Nephron progenitor cell (in vitro differentiated cells): ENCODE measurements at places on chromosomes 3 and 15.

GRCh38 chr3:13235079-13235478 is 161.8 kb upstream of the IQSEC1 start:
- no peaks in the 10 kb centered on the region for H3K36me3 ChIP-seq
- H3K27ac ChIP-seq: no peak overlapping the region
- DNase-seq: no peak
- no peak overlapping the region for H3K4me3 ChIP-seq

DNA sequence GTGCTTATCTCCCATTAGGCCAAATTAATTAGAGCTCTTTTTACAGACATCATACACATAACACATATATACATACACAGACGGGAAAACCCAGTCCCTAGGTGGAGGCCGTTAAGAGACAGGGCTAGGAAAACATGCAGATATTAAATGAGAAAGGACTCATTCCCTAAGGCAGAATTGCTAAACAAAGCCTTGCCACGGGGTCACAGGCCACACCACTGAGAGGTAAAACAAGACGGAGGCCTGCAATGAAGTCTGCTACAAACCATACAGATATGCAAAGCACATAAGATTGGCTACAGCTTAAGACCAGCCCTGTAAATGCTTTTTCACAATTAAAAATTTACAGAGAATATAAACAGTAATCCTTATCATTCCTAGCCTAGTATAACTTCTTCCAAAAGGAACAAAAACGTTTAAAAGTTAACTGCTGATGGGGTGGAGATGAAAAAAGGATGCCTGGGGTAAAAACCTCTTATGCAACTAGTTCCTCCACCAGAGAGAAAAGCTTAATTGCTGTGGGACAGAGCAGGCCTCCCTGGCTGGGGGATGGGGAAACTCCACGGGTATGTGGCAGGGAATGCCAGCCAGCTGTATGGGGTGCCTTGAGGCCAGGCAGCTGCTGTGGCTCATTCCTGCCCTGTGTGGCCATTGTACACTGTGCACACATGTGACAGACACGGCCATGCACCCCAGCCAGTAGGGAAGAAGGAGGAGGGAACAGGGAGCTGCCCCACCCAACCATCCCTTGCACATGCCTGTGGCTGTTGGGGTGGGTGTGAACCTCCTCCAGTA is 481.4 kb upstream of the LMCD1 start:
- no peak overlapping the region for H3K4me3 ChIP-seq
- DNase-seq: no peak
- no peak overlapping the region for H3K27ac ChIP-seq
- H3K27me3 ChIP-seq: peaks cover 4% of the 10 kb centered on the region
- H3K4me1 ChIP-seq: peaks cover 5% of the 10 kb centered on the region
- H3K36me3 ChIP-seq: no peaks in the 10 kb centered on the region

GRCh38 chr3:25821746-25822573 is 32.1 kb downstream of the OXSM start:
- H3K4me1 ChIP-seq: peaks cover 4% of the 10 kb centered on the region
- H3K4me3 ChIP-seq: no peak overlapping the region
- no peaks in the 10 kb centered on the region for H3K36me3 ChIP-seq
- no peaks in the 10 kb centered on the region for H3K27me3 ChIP-seq
- H3K27ac ChIP-seq: no peak overlapping the region
- no peak for DNase-seq

DNA sequence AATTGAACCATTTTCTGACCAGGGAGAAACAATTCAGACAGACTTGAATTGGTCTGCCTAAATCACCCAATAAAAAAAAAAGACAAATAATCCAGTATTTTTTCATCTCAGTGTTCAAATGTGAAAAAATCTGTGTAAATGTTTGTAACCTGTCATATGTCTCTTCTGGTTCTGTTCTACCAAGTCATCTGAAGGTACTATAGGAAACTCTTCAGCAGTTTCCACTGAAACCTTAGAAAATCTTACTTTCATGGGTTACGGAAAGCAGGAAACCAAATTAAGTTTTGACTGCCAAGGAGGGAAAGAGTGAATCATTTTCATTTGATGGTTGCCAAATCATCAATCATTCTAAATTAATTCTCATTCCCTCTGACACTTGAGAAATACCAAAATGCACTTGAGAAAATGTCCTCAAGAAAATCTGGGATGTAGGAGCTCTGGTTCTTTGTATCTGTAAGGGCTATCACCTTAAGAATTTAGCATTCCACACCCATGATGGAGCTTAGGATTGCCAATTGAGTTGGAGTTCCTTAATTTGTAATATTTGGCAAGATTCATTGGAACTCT is 278.2 kb upstream of the KCNH8 start:
- H3K27me3 ChIP-seq: no peaks in the 10 kb centered on the region
- no peak overlapping the region for H3K4me3 ChIP-seq
- H3K27ac ChIP-seq: no peak overlapping the region

DNA sequence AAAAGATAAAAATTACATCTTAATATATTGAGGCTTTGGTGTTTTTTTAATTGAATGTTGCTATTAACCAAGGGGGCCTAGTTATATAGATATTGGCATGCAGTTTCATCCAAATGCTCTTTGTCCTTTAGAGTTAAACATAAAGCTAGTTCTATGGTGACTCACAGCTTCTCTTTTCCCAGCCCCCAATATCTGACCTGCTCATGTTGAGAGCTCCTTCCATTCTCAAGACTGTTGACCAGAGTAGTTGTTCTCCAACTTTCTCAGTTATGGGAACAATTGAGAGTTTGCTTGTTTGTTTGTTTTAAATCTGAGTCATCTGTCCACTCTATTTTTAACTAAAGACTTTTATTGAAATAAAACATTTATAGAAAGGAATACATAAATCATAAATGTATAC is 15.8 kb upstream of the RARB start:
- no peak for DNase-seq
- no peaks in the 10 kb centered on the region for H3K27me3 ChIP-seq
- H3K27ac ChIP-seq: no peak overlapping the region
- H3K4me3 ChIP-seq: no peak overlapping the region
- peaks cover 6% of the 10 kb centered on the region for H3K4me1 ChIP-seq

DNA sequence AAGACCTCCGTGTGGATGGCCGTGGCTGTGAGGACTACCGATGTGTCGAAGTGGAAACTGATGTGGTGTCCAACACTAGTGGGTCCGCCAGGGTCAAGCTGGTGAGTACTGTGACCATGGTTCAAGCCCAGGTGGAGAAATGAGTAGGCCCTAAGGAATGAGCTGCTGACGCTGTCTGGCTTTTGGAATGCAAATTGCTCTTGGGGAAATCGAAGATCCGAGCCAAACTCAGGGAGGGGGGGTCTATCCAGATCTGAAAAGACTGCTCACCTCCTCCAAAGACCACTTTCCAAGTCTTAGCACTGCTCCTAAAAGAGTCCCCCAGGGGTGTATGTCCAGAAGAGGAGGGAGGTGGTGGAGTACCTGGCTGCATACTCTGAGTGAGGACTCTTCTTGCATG is 13.1 kb downstream of the EXOSC7 start:
- peaks cover 66% of the 10 kb centered on the region for H3K36me3 ChIP-seq
- no peak for DNase-seq
- H3K27ac ChIP-seq: no peak overlapping the region
- H3K27me3 ChIP-seq: no peaks in the 10 kb centered on the region
- no peak overlapping the region for H3K4me3 ChIP-seq

DNA sequence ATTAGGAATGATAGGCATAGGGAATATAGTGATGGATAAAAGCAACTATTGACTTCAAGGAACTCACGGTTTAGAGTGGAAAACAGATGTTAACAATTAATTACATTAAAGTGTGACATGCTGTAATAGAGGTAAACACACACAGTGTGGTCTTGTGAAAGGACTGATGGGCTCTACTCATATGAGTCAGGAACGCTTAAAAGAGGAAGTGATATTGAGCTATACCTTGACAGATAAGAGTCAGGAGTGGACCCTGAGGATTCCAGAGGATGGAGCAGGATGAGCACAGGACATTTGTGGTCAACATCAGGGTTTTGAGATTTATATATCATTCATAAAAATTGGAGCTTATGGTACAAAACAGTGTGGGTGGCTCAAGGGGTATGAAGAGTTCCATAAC is 11.0 kb downstream of the EXOG start:
- no peak overlapping the region for H3K4me3 ChIP-seq
- no peaks in the 10 kb centered on the region for H3K27me3 ChIP-seq
- H3K36me3 ChIP-seq: peaks cover 27% of the 10 kb centered on the region
- no peaks in the 10 kb centered on the region for H3K4me1 ChIP-seq
- DNase-seq: no peak

GRCh38 chr3:140794507-140794906 is 116.6 kb downstream of the TRIM42 start:
- no peak overlapping the region for H3K4me3 ChIP-seq
- no peak overlapping the region for H3K27ac ChIP-seq
- peaks cover 7% of the 10 kb centered on the region for H3K36me3 ChIP-seq
- H3K4me1 ChIP-seq: no peaks in the 10 kb centered on the region
- peaks cover 5% of the 10 kb centered on the region for H3K27me3 ChIP-seq

- H3K4me3 ChIP-seq: no peak overlapping the region
- peaks cover 31% of the 10 kb centered on the region for H3K36me3 ChIP-seq
- peaks cover 4% of the 10 kb centered on the region for H3K27me3 ChIP-seq
- no peak for DNase-seq
These were observed 3.4 kb downstream of the SELENOK start for GRCh38 chr3:53888232-53888631.
